Stimulated activated CD8-positive, alpha-beta memory T cell treated with anti-CD3 and anti-CD28 coated beads, Interleukin-2, amount 100 ng/mL, for 48 hours (primary cell): ENCODE measurements at places on chromosomes 7 and 10.

DNA sequence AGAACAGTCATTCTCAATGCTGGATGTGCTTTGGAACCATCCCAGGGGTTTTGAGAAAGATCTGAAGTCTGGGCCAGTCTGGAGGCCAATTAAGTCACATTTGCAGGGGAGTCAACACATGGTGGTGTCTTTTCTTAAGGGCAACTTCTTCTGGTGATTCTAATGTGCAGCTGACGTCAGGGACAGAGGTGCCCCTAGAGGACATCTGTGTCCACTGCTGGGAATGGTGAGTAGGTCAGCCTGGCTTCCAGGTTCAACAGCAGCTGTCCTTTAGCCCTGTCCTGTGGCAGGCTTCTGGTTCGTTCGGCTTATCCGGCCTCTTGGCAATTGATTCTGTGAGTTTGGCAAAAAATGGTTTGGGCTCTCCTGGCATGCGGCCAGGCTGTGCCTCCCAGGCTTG is 269.7 kb upstream of the HABP2 start:
- no peak for DNase-seq

- no peak for DNase-seq
These were observed 57.5 kb downstream of the MDFIC start for GRCh38 chr7:114979388-114979787.

DNA sequence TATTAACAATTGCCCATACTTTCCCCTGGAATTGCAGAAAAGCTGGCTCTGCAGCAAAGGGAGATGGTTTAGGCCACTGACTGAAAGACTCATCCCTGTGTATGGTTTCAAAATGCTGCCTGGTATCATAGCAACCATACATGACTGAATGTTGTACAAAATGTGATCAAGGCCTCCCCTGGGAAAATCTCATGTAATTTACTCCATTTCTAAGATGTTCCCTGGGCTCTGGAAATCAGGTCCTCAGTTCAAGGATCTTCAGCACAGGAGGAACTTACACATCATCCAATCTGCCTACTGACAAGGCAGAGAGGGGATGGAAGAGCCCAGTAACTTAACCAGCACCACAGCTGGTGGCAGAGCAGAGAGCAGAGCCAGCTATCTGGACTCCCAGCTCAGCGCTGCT is 111.8 kb downstream of the JAZF1 start:
- no peak for DNase-seq

GRCh38 chr7:120169996-120170783 is 102.8 kb upstream of the KCND2 start:
- no peak for DNase-seq

DNA sequence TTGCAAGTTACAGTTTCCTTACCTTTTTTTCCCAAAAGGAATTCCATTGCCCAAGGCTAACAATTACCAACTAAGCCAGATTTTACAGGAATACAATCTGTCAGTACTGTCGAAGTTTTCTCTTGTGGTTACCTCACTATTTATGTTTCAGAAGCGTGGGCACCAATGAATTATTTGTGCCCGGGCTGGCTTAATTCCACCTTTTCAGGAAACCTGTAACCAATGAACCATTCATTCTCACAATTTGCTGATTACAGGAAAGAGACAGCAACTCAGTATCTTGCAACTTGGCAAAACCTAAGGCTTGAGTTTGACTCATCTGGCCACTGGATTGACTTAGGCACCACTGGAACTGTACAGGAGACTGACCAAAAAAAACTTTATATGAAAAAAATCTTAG is 485.6 kb downstream of the INHBA start:
- DNase-seq = no peak

GRCh38 chr7:84162125-84162524 is 32.5 kb downstream of the SEMA3A start:
- DNase-seq = no peak

GRCh38 chr7:116780521-116780920 is 81.9 kb upstream of the CAPZA2 start:
- DNase-seq = no peak

- no peak for DNase-seq
These were observed 59.1 kb downstream of the ANKRD26 start for GRCh38 chr10:27041196-27041595.

GRCh38 chr10:10600004-10600403 is 417.7 kb upstream of the CELF2 start:
- DNase-seq = no peak

GRCh38 chr10:48636231-48636630 is 31.4 kb upstream of the ARHGAP22 start:
- no peak for DNase-seq

DNA sequence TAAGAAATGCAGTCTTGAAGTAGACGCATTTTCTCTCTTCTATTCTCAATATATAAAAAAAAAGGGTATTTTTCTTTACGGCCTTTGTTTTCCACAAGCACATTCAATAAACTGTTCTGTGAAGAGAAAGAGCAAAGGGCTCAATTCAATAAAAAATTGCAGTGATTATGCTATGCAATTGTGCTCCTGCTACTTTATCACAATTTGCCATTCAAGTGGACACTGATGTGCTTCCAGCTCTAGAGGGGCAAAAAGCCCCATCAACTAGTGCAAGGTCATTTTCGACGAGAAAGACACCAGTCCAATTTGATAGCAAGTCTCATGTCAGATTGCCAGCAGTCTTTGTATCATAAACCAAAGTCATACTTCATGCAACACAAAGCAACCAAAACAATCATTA is 82.6 kb upstream of the THSD7A start:
- no peak for DNase-seq

DNA sequence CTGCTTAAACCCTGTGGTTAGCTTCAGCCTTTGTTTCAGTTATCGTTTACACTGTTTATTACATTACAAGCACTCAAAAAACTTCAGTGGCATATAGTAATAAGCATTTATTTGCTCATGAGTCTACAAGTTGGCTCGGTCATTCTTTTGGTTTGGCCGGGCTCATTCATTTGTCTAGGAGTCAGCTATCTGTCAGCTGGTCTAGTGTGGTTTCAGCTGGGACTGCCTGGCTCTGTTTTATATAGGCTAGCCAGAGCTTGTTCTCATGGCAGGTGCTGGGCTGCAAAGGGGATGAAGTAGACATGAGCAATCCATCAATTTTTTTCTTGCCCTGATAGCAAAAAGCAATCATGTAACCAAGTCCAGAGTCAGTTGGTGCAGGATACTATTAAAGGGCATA is 103.6 kb downstream of the MKLN1 start:
- DNase-seq = no peak

GRCh38 chr10:81479316-81479715 is 395.7 kb upstream of the NRG3 start:
- DNase-seq = no peak

DNA sequence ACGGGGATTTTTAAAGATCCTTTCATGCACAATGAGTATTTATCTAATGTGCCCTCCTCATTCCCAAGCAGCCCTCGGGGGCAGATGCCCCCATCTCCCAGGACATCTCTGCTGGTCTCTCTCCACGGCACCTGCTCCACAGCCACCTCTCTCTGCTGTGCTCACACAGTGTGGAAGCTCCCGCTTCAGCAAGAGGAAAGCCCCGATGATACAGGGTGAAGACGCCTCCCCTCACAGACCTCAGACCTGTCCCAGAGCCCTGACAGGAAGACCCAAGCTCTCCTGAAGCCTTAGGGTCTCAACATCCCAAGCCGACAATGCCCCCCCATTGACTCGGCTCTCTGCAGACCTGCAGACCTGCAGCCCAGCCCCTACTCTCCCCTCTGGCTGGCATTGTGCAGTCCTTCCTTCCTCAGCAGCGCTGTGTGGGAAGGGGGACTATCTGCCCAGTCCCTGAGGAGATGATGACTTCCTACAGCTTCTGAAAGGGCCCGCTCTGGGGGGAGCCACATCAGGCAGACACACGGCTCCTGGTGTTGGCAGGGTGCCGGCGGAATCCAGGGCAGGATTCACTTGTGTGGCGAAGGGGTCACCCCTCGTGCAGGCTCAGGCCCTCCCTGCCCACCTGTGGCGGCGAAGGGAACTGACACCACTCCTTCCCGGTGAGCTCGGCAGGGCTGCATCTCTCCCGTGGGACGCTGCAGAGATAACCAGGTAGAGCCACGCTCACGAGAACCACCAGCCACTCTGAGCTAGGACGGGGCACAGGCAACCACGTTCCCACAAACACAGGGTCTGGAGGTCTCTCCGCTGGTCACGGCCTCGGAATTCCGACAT is 61.8 kb downstream of the PTPRN2 start:
- no peak for DNase-seq

DNA sequence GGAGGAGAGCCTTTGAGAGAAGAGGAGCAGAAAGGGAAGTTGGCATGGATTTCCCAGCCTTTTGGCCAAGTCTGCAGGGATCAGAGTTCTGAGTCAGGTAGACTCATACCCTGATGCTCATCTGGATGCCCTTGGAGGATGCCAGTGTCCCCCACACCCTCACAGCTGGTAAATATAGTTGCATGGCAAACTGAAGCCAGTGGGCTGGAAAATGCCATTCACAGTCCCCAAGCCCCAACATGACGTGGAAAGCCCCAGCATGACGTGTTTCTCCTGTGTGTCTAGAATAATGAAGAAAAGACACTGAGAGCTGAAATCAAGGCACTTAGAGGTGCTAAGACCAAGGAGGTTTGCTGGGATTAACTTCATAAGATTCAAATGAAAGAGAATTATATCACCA is 24.8 kb upstream of the APBB1IP start:
- no peak for DNase-seq

DNA sequence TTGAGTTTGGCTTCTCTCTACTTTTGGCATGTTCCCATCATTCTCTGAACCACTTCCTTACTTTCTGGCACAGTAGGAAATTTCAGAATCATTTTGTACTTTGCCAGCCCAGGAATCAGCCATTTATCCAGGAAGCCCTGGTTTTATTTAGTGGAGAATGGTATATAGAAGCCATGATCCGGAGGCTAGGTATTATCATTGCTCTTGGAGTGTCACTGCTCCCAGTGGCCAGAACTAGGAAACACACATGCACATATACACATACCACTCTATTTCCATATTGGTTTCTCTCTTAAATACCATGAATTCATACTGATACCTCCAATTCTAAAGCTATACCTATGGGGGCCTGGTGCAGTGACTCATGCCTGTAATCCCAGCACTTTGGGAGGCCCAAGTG is 36.3 kb downstream of the SUFU start:
- DNase-seq = no peak

DNA sequence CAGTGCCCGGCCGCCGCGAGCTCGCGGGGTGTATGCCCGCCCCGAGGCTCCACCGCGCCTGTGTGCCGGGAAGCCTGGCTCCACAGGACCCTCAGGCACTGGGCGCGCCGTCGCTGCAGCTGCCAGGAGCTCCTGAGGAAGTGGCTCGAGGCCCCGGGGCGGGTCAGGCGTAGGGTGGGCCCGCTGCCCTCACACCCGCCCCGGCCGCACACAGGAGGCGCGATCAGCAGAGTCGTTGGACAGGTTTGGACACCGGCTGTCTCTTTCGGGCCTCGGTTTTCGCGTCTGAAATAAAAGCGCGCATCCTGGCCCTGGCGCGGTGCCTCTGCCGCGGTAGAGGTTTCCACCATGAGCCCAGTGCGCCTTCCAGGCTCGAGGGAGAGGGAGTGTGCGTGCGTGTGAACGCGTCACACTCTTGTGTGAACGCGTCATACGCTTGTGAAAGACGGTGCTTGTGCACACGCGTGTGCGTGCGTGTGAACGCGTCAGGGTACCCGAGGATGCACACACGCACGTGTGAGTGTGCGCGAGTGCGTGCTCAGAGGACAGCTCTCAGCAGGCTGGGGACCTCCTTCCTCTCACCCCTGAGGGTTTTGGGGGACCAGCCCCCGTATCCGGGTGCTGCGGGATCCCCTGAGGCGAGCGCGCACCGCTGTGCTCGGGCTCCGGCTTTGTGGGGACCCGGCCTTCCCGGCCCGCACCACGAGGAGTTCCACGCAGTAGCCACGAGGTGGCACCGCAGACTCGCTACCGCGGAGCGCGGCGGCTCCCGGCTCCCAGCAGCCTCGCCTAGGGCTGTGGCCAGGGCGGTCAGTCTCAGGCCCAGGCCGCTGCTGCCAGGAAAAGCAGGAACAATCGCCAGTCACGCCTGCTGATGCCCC is 83.8 kb downstream of the BMS1 start:
- peak; percentile 21 for DNase-seq

DNA sequence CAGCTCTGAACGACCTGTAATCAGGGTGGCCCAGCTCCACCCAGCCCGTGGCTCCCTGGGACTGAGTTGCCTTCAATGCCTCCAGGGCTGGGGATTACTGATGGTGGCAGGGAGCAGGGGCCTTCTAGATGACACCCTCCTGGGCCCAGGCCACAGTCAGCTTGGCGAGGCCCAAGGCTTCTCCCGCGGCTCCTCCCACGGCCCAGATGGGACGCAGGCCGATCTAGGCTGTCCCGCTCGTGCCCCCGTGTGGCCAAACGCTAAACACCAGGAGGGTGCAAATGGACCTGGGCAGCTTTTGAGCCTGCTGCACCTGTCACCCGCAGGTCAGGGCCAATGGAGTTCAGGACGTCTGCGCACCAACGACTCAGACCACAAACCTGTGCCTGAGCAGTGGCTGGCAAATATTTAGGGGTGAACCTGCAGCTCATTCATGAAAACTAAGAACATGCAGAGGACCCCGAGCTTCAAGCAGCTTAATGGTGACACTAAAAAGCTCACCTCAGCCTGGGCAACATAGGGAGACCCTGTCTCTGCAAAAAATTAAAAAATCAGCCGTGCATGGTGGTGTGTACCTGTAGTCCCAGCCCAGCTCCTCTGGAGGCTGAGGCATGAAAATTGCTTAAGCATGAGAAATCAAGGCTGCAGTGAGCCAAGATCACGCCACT is 43.2 kb downstream of the ASB13 start:
- peak; percentile 82 for DNase-seq

GRCh38 chr10:133274751-133275683 is 1.7 kb downstream of the ADAM8 start:
- DNase-seq = peak; percentile 79

DNA sequence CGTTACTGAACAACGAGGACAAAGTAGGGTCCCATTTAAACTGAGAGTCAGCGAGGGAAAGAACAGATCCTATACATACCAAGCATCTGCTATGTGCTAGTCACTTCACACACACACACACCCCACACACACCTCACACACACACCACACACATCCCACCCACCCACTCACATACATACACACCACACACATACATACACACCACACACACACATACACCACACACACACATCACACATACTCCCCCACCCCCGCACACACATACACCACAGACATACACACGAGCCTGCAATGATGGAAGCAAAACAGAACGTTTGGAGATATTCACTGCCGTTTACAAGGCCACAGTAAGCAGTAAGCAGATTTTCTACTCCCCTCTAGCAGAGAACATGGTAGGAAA is 607 bp upstream of the GRB10 start:
- no peak for DNase-seq

- no peak for DNase-seq
These were observed 10.7 kb downstream of the IKZF5 start for GRCh38 chr10:122997864-122998263.

- DNase-seq = no peak
These were observed 273.1 kb upstream of the PITRM1 start for GRCh38 chr10:3445648-3446047.
